ENCODE measurements at places on chromosomes 6 and 20.

DNA sequence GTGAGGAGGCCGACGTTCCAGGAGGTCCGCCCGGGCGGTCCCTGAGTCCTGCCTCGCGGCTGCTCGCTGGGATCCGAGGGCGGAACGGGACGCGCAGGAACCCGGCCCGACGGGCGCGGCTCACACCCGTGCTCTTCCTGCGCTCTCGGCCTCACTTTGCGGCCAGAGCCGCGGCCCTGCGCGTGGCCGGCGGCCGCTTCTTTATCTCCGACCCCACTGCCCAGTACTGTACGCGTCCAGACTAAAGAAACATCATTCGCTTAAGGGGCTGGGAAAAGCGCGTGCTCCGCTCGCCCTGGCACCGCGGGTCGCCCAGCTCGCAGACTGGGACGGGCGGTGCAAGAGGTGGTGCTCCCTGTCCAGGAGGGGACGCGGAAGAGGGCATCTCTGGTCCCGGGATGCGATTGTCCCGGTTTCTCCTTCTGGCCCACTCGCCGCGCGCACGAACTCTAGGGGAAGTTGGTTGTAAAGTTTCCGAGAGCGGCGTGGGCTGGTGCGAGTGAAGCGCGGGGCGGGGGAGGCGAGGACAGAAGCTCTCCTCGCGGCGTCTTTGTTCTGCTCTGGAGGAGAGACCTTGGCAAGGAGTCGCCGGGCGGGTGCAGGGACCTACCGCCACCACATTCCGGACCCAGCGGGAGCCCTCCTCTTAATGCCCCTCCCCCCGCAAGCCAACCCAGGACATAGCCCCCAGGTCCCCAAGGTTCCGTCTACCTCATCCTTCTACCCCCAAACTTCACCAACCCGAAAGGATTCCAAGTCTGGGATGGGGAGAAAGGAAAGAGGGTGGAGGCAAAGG lies 71.0 kb downstream of the SOX4 start:
- no peak for DNase-seq

DNA sequence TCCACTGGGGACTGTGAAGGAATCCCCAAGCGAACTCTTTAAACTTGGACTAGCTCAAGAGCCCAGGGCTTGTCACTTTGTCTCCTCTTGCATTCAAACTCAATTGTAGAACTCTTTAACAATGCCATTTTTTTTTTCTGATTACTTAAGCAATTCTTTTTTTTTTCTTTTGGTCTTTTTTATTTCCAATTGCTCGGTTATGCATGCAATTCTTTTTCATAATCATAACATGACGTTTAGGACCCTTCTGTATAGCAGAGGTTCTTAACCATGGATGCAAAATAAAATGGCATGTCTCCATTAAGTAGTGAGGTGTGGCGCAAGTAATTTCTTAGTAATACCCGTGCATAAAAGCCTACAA lies 466 bp upstream of the BFSP1 start:
- no peak for DNase-seq

DNA sequence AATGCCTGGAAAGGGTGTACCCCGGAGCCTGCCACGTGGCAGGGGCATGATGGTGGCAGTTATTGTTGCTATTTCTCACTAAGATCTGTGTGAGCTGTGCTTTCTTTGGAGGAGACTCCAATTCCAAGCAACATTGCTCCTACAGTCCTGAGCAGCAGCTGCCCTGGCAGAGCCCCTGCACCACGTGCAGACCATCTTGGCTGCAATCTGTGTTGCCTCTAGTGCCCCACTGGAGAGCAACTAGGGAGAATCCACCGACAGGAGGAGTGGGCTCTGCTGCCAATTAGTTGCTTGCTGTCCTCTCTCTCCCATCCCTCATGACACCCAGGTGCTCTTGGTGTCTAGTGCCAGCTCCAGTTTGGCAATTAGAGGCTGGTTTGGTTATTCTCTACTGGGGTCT lies 116.0 kb downstream of the PXDC1 start:
- DNase-seq, result no peak

DNA sequence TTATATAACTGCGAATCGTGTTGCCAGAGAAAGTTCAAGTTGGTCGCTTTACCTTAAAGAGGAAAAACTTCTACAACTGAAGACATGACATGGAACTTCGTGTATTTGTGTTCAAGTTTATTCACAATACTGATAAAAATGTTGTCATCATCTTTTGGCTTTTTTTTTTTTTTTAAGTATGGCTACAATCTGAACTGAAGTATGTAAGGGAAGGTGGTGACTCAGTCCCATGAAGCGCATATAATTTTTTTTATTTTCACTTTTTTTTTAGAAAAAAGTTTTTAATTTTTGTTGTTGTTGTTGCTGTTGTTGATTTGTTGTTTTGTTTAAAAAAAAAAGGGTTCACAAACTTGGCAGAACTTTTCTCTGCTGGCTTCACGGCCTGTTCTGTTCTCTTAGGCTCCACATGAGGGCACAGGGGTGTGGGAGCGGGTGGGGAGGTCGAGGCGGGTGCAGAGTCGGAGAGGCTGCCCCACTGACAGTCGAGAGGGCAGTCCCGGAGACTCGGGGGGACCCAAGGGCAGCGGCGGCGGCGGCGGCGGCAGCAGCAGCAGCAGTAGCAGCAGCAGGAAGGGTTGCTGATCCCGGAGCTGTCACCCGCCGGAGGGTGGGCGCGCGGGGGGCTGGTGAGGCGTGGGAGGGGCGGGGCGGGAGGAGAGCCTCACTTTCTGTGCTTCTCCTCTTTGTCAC lies 17.0 kb downstream of the TFAP2A start:
- no peak for DNase-seq

GRCh38 chr6:139368661-139369060 lies 5.8 kb downstream of the CITED2 start:
- DNase-seq, result no peak

DNA sequence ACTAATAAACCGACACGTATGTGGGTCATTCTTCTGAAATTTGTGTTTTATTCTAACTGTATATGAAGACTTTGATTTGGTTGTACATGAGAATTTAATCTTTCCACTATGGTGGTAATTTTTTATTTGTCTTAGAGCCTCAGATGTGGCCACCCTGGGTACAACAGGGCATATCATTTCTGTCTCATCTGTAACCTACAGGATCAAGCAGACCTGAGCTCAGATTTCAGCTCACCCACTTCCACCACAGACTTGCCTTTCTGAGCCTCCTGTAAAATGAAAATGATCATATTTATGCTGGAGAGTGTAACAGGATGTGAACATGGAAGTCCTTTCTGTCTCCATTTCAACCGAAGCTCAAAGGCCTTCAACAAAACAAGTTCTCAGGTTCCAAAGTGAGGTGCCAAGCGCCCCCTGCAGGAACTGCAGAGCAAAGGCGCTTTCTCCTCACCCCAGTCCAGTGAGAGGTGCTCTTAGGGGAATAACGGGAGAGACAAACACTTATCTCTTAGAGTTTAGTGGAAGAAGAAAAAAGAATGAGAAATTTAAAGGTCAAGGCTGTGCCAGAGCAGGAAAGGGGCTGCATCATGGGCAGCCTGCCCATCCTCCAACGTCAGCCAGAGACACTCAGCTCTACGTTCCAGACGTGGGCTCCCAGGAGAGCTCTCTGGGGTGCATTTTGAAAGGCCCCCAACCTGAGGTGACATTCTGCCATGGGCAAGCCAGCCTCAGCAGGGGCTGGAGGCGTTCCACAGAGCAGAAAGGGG lies 23.0 kb upstream of the CD24 start:
- DNase-seq, result no peak
